HL-60 (cell line): ENCODE measurements at places on chromosomes 6 and 20.

DNA sequence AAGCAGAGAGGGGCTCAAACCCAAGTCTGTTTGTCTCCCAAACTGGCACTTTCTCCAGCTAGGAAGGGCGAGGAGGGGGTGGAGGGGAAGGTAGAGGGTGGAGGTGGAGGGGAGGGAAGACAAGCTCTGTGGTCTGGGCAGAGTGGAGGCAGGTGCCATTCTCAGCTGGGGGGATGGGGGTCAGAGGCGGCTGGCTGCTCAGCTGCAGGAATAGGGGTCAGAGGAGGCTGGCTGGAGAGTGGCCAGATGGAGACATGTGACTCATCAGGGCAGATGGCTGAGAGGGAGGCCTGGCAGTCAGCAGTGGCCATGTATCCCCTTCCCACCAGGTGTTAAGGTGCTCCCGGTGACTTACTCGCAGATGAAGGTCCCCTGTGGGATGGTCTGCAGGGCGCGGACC lies 3.5 kb upstream of the SLC44A4 start:
- no peak for DNase-seq

DNA sequence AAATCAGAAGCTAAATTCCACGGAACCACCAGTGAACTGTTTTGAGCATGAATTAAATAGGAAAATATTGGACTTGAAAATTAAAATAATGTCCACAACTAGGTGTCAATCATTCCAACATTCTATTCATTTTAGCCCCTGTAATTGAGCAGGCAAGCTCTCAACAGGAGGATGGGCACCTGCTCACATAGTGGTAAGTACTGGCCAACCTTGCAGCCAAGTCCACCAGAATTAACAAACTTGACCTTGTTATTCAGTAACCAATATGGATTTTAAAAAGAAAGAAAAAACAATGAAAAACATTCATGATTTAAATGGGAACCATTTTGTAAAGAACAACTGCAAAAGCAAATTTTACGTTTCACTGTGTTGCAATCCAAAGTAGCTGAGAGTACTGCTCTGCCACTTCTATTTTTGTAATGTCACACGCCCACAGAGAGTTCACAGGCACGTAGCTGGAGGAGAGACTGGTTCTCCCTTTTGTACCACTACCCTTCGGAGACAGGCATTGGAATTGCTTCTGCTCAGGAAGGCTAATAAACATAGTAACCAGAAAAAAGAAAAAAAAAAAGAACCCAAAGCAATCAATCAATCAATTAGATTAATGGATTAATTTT lies 75.2 kb upstream of the F13A1 start:
- peak; percentile 52 for DNase-seq

DNA sequence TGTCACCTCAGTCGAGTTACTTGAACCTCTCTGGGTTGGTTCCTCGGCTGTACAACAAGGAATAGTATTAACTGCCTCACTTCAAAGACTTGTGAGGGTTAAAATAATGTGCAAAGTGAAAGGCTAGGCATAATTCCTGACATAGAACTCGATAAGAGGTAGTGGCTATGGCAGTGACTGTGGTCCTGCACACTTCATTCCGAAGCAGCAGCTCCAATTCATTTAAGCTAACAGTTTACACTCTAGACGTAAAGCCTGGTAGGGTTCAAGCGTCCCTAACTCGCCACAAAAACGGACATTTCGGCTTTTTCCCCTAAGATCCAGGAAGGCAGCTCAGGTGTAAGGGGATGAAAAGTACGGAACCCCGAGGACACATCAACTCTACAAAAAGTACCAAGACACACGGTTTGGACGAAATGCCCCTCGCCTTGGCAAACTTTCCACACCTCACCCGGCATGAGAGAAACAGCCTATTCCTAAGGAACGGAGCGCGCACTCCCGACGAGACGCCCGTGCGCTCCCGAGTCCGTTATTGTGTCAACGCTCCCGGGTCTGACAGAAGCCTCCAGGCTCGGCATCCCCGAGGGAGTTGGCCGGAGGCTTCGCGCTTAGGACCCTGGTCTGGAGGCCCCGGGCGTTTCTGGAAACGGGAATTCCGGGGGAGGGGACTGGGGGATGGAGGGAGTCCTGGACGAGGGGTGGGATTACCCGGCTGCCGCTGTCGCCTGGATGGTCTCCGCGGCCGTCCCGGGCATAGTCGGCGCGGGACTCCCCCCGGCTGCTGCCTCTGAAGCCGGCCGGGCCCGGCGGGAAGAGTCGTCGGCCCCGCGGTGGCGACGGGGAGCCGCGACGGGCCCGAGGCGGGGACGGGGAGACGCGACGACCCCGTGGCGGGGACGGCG lies 937 bp downstream of the ZNF318 start:
- DNase-seq, result peak; percentile 23

- DNase-seq, result no peak
Measured at GRCh38 chr6:79034865-79035264, 43.2 kb downstream of the PHIP start.

DNA sequence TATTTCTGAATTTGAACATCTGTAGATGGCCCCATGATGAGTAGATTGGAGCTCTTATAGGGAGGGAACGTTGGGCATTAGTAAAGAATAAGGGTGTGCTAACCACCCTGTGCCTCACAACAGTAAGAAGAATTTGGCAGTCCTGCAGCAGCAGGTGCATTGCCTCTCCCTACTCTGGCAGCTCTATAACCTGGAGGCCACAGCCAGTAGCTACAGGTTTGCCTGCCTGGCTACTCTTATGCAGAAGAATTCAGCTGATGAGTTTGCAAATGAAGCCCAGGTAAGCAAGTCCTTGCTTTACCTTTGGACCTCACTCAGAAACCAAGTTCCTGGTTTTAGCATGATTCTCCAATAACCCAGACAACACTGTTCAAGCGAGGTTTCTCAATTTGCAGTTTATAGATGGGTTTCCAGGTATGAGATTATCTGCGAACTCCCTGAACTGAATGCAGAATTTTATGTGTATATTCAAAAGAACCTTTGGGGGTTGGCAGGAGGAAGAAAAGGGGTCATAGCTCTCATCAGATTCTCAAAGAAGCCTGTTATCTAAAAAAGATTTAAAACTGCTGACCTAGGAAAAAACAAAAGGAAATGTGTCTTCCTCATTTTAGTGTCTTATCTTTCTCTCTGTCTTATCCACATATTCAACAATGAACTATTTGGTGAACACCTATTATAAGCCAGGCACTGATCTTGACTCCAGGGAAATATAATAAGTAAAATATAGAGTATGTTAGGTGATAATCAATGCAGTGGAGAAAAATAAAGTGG lies 18.9 kb downstream of the TREML1 start:
- no peak for DNase-seq
